ENCODE measurements at places on chromosomes 13 and 19. TPM values are rescaled to one million over a fixed set of nuclear protein-coding genes. Genes with fewer than 3 reads are reported as not detected.

DCT gene
- under 0.01 TPM for total RNA-seq

FXYD7 gene
- not detected for total RNA-seq

SYNGR4 gene
- not detected for total RNA-seq

KIR3DL2 gene
- total RNA-seq, result not detected

KLK4 gene
- total RNA-seq, result not detected

VRK3 gene
- total RNA-seq, result 21.3 TPM

REEP6 gene
- total RNA-seq, result 1.3 TPM

Data from fibroblast of lung (primary cell).